ENCODE measurements at places on chromosomes 3 and 15.

GRCh38 chr3:59771768-59772181, 722.0 kb upstream of the CFAP20DC start:
- no peak for DNase-seq

DNA sequence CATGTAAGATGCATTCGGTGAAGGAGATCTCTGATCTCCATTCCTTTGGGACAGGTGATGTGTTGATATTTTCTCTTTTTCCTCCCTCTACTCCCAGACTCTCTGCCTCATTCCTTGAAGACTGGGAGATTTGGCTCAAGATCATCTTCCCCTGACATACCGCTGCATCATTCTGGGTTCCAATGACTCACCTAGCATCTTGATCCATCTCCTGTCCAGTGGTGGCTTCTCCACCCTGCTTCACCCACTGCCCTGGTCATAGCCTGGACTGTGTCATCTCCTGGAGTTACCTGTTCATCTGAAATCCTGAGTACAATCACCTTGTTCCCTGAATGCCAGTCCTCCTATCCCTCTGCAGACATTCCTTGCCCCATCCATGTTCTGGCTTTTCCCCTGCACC, 57.4 kb upstream of the TRAK1 start:
- no peak for DNase-seq

- DNase-seq: no peak
These were observed 106.3 kb downstream of the PROS1 start for GRCh38 chr3:93867425-93867824.

DNA sequence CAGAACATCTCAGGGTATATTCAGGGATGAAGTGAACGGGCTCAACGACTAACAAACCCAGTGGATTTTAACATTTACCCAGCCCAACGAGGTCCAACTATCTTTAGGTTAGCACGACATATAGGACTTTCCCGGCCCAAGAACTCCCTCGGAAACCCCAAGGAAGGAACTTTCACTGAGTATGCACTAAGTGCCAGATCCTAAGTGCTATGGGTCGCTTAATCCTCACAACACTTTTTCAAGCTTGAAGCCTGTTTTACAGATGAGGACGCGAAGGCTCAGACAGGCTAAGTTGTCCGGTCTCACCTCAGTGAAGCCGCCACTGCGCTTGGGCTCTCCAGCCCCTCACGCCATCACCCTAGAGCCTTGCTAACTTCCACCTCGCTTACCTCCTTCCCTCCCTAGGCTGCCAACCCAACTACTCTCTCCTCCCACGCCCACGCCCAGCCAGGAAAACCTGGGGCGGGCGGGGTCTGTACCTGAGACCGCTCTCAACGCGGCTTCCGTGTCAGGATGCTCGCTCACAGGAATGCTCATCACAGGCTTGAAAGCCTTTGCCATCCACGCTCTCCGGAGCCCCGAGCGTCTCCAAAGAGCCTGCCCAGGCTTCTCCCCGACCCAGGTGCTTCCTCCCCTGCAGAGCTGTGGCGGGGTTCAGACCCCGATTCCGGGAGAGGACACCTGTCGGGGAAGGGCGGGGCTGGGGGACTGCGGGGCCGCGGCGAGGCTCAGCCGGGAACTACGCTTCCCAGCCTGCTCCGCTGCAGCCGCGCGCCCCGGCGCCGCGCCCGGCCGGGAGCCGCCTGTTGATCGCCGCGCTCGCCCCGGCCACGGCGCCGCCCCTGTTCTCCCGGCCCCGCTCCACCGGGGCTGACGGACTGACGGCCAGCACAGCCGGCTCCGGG, at the start of gene TMOD2:
TSS of gene TMOD2 (plus strand) at position 806 of the 905 bp plus-strand sequence. CDS start 14,845 bp downstream, outside the sequence.
- DNase-seq: peak; percentile 58

GRCh38 chr15:62625429-62626033, 417.0 kb upstream of the TPM1 start:
- DNase-seq: no peak

GRCh38 chr3:137171834-137172603, 214.2 kb downstream of the IL20RB start:
- no peak for DNase-seq

DNA sequence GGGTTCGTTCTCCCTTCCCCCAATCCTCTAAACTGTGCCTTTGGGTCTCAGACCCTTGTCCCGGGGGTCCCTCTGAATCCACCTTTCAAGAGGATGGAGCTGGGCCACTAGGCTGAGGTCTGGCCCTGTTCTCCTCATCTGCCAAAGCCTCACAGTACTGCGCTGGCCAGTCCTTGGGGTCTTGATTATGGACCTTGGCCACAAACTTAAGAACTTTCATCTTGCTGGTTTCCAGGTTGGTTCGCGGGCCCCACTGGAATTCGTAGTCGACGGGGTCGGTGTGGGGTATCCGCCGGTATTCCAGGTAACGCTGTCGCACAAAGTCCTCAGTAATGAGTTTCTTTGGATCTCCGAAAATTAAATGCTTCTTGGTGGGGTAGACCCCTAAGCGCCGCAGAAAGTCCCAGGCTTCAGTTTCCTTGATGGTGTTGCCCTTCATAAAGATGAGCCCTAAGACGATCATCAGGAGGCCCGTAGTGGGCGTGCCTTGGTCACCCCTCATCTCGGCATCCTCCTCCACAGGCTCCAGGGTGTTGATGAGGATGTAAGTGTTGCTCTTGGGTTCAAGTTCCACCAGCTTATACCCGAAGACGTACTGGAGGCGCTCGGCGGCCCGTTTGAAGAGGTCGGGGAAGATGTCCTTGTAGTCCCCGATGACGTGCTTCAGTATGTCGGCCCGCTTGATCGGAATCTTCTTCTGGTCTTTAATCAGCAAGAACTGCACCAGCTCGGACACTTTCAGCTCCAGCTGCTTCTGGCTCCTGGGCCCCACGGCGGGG, 727 bp downstream of the NSMCE3 start:
- DNase-seq: peak; percentile 8

GRCh38 chr3:23219552-23219951, 16.4 kb downstream of the UBE2E2 start:
- DNase-seq: no peak

DNA sequence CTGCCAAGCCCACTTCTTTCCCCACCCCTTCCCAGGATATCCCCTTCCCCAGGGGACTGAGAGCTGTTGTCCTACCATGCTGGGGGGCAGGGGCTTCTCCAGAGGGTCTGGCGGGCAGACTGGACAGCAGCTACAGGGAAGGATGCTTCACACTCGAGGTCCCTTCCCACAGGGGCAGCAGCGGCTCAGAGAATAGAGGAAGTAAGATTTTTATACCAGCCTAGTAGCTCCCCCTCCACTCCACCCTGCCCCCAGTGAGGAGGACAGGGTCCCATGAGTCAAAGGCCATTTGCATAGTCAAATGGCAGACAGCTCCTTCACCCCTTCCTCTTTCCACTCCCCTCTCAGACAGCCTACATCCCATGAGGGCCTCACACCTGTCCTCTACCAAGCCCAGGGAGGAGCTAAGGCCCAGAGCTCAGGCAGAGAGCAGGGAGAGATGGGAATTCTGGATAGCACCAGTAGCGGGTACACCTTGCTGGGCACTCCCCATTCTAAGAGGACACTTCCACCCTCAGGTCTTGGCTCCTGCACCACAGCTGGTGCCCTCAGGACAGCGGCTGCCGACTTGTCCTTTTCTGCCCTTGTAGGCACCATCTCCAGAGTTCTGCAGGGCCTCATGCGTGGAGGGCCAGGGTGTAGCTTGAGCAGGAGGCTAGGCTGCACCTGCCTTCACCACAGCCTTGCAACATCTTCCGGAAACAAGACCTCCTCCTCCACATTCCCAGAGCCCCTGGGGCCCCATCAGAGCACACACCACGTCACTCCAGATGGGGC, at the start of gene TLR9:
TSS of gene TLR9 (minus strand) at position 194 of the 777 bp plus-strand sequence. CDS start at position 78, 116 bp downstream.
- peak; percentile 69 for DNase-seq

GRCh38 chr15:84598993-84599392, 1.8 kb upstream of the ZSCAN2 start:
- DNase-seq: no peak
